ENCODE measurements at places on chromosomes 7 and 10. TPM values are rescaled to one million over a fixed set of nuclear protein-coding genes. Genes with fewer than 3 reads are reported as not detected.

The SFTPA2 gene
- not detected for total RNA-seq

The HNRNPA2B1 gene
- total RNA-seq = 1,094 TPM

The EPHB6 gene
- total RNA-seq = 0.49 TPM

The SRRT gene
- 134 TPM for total RNA-seq

The MCM10 gene
- total RNA-seq = 22.3 TPM

The SEMA3C gene
- 75.5 TPM for total RNA-seq

The LIPN gene
- not detected for total RNA-seq

The BHLHA15 gene
- total RNA-seq = 0.50 TPM

The OR2A2 gene
- not detected for total RNA-seq

The FRMD4A gene
- total RNA-seq = 2.6 TPM

The OR2F2 gene
- total RNA-seq = not detected

The PPIF gene
- total RNA-seq = 128 TPM

The VSIR gene
- 32.7 TPM for total RNA-seq

The FXYD4 gene
- total RNA-seq = not detected

The IFIT3 gene
- 4.5 TPM for total RNA-seq

The TAS2R16 gene
- not detected for total RNA-seq

The PRKAR2B gene
- total RNA-seq = 2.2 TPM

The FAM221A gene
- 0.55 TPM for total RNA-seq

The IL15RA gene
- total RNA-seq = 2.9 TPM

The TMEM213 gene
- total RNA-seq = not detected

The SFTPD gene
- total RNA-seq = 0.31 TPM

The ADRA2A gene
- 0.06 TPM for total RNA-seq

The LMOD2 gene
- total RNA-seq = not detected

The ENTPD1 gene
- not detected for total RNA-seq

The DENND2A gene
- 0.76 TPM for total RNA-seq

The POLL gene
- 13.9 TPM for total RNA-seq

The SAMD9 gene
- 3.3 TPM for total RNA-seq

The CYP2C19 gene
- not detected for total RNA-seq

The LLCFC1 gene
- total RNA-seq = not detected

The CH25H gene
- total RNA-seq = 0.39 TPM

The PNLIPRP3 gene
- not detected for total RNA-seq

The TIMM23B gene
- 15.6 TPM for total RNA-seq

The PRTFDC1 gene
- total RNA-seq = 17.7 TPM

The FGL2 gene
- total RNA-seq = not detected

The ATOH7 gene
- total RNA-seq = 0.10 TPM

The ZNF503 gene
- total RNA-seq = 6.7 TPM

The TMEM72 gene
- not detected for total RNA-seq

Measured in A549 treated with Hydrocortisone at 1 μM for 4 hours (cell line).